NCI-H345 (cell line): ENCODE measurements at places on chromosomes 7 and 10.

GRCh38 chr7:149097088-149097487 lies 6.6 kb upstream of the ZNF786 start:
- no peak for DNase-seq

GRCh38 chr7:128270826-128271272 lies 29.8 kb downstream of the LEP start:
- no peak for DNase-seq

GRCh38 chr7:1220977-1221745 lies 11.5 kb upstream of the UNCX start:
- DNase-seq: no peak

DNA sequence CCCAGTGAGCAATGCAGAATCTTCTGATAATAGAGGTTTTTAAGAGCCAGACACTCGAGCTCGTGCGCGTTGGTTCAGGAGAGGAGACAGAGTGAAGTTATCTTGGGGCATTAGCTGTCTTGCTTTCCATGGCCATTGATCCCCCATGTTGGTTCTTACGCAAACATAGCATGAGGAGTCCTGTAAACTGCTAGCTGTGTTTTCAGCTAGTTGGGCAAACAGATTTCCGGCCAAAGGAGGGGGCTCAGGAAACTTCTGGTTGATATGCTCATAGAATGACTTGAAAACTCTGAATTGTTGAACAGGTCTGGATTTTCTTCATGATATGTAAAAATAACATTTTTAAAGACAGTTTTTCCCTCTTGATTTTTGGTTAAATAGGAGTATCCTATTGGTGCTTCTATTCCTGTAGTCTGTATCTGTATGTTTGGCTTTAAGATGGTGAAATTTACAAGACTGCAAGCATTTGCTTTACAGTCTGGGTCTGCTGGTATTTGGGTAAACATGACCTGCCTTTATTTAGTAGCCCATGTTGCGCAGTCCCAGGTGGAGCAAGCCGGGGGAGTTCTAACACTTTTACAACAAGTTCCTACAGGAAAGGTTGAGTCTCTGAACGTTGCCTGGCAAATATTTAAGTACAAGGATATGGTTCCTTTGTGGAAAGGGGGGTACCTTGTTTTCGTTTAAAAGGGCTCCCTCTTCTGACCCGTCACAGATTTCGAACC lies 218.4 kb upstream of the KCND2 start:
- no peak for DNase-seq

- DNase-seq: no peak
These were observed 14.0 kb downstream of the TMEM26 start for GRCh38 chr10:61439058-61439609.

DNA sequence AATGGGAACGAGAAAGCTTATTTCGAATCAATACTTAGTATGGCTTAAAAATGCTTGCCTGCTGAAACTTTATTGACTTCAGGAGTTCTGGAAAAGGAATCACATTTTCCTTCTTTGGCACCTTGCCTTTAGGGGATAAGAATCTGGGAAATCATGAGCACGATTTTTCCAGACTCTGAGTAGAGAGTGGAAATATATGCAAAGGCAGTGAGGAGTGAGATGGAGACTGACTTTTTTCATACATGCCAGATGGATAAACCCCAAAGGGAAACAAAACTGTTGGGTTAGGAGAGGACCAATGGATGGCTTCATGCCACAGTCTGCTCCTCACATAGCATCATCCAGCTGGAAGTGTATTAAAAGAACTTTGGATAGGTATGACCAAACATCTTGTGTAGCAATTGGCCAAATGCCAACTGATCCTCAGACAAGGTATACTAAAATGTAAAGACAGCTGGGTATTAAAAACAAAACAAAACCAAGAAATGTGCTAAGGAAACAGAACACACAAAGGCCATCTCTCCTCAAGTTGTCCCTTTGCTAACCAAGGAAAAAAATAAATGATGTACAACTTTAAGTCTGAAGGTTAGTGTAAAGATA lies 1.7 kb downstream of the COL28A1 start:
- DNase-seq: no peak

GRCh38 chr10:129466703-129467358 lies at the start of gene MGMT:
Gene MGMT, plus strand, starts transcription at chr10:129467241.
- peak; percentile 85 for DNase-seq

GRCh38 chr10:72850861-72851260 lies 42.7 kb upstream of the OIT3 start:
- no peak for DNase-seq

GRCh38 chr7:128448751-128449302 lies 6.9 kb upstream of the HILPDA start:
- DNase-seq: no peak

DNA sequence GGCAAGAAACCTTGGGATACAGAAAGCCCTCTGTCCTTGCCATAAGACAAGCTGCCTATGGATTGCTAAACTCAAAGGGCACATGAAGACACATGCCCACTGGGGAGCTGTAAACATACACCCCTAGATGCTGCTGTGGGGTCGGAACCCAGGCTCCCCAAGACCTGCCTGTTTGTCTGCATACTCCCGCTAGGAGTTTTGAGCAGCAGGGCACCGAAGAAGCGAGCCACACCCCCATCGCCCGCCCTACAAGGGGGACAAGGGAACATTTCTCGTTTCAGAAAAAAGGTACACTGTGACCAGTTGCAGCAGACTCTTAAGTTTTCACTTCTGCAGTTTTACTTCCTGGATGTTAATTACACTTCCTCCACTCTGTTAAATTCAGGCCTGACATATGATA lies 680.2 kb upstream of the GHITM start:
- no peak for DNase-seq

DNA sequence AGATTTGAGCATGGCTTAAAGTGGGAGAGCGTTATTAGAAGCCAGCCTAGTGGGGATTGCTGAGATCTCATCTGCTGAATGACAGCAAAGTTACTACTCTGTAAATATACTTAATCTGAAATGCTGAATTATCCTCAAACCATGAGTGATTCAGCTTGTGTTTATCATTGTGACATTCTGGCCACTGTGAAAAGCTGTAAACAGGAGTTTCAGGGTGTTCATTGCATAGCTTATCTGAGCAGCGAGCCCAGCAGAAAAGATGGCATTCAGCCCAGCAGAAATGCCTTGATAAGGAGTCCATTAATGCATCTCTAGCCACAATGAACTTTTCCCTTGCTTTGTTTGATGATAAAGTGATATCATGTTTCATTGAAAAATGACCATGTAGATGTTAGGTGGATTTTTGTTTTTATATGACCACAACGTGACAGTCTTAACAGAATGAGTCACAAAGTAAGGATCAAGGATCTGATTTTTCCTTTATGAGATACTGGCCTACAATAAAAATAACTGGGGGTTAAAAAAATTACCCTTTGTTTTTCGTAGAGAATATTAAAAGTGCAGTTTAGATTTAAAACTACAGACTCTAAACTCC lies 7.8 kb downstream of the TES start:
- DNase-seq: no peak

DNA sequence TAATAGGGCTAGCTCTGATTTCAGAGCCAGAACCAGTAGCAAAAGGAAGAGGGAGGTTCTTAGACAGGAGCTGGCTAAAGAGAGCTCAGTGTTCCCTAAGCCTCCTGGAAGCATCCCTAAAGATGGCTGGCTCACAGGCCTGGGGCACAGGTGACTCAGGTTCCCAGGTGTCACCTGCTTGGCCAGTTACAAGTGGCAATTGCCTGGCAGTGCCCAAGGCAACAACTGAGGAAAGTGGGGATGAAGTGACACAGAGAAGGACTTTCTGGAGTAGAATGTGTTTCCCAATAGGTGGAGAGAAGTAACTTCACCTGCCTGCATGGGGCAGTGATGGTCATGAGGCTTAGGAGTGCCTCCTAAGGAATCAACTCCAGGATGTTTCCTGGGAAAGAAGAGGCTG lies 66.5 kb upstream of the EEPD1 start:
- DNase-seq: no peak

- no peak for DNase-seq
These were observed 77.5 kb upstream of the CXCL12 start for GRCh38 chr10:44462338-44462914.

GRCh38 chr10:72445851-72446250 lies 91.1 kb upstream of the DNAJB12 start:
- no peak for DNase-seq

DNA sequence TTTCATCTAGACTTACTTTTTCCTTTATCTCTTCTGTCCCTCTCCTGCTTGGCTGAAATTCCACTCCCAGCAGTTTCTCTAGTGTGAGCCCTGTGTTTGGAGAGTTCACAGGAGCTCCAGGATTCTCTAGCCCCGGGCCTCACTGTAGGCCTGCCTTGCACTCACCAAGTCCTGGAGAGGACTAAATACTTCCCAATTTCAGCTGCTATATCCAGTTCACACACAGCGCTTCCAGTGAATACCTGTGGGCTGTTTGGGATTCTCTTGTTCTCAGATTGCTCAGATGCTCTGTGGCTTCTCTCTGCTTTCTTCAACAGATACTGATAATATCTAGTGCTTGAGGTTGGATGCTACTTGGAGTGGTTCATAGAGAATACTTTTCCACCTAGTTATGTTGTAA lies 46.0 kb downstream of the MINPP1 start:
- DNase-seq: no peak
